Left lung (tissue), 14 donors: ENCODE measurements at places on chromosomes 16 and 17.

GRCh38 chr16:57805176-57805575 is 2.9 kb upstream of the KIFC3 start:
- no peaks in the 10 kb centered on the region for H3K27me3 ChIP-seq
- no peaks in the 10 kb centered on the region for H3K36me3 ChIP-seq
- no peak for DNase-seq
- H3K27ac ChIP-seq = no peak overlapping the region
- H3K4me1 ChIP-seq = peaks cover 42% of the 10 kb centered on the region

DNA sequence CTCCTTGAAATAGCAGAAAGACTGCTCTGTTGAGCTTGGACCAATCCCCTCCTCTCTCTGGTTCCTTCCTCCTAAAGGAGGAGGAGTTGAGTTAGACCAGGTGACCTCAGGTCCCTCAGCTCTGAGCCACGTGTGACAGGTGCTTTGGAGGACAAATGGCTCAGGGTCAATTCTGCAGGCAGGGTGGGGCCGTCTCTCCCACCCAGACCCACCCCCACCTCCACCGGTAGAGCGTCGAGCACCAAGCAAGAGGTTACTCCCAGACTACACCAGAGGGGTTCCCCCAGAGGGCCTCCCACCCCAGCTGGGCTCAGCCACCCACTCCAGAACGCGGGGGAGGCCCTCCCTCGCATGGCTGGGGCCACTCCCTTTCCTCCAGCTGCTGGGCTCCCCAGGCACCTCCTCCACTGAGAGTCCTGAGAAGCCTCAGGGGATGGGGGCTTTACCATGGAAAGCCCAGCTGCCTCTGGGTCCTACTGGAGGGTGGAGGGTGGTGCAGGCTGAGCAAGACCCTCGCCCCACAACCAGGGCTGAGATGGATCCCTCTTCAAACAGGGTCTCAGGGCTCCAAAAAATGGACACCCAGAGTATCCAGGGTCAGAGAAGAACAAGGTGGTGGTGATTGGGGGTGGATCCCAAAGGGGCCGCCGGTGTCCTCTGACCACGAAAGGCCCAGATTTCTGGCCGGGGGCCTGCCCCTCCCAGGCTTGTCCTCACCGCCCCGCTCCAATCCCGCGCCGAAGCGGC is 7.6 kb downstream of the MYO1C start:
- peak; percentile 85 for DNase-seq
- no peaks in the 10 kb centered on the region for H3K36me3 ChIP-seq
- peak overlapping the region; percentile 90 for H3K27ac ChIP-seq
- H3K4me1 ChIP-seq = peaks cover 58% of the 10 kb centered on the region
- no peaks in the 10 kb centered on the region for H3K27me3 ChIP-seq

GRCh38 chr16:72312828-72313227 is 140.9 kb upstream of the PMFBP1 start:
- DNase-seq = peak; percentile 16
- H3K27ac ChIP-seq = no peak overlapping the region
- H3K36me3 ChIP-seq = no peaks in the 10 kb centered on the region
- H3K4me3 ChIP-seq = no peak overlapping the region

DNA sequence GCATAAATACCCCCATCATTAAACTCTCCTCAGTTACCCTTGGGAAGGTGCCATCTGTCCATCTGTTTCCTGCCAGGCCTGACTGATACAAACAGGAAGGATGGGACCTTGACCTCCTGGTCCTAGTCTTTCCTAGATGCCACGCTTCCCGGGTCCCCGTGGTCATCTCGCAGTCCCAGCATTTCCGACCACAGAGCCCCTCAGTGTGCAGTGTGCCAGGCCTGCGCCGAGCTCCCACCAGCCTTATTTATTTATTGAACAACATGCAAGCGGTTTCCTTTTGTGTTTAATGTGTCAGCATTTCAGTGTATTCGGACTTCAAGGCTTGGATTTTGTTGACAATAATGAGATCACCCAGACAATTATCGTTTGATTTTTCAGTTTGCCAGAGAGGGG is 45.6 kb upstream of the NKD1 start:
- H3K27ac ChIP-seq = no peak overlapping the region
- no peak for DNase-seq
- no peaks in the 10 kb centered on the region for H3K36me3 ChIP-seq
- H3K4me3 ChIP-seq = no peak overlapping the region

GRCh38 chr16:78743556-78743955 is 644.1 kb downstream of the WWOX start:
- DNase-seq = no peak
- H3K27me3 ChIP-seq = no peaks in the 10 kb centered on the region
- no peak overlapping the region for H3K4me3 ChIP-seq
- peak overlapping the region; percentile 62 for H3K27ac ChIP-seq
- H3K4me1 ChIP-seq = no peaks in the 10 kb centered on the region
